Tibial artery (tissue), 4 donors: ENCODE measurements at places on chromosomes 6 and 20.
A peak's percentile ranks its signal among the peaks of the same experiment; 100 is the strongest.

DNA sequence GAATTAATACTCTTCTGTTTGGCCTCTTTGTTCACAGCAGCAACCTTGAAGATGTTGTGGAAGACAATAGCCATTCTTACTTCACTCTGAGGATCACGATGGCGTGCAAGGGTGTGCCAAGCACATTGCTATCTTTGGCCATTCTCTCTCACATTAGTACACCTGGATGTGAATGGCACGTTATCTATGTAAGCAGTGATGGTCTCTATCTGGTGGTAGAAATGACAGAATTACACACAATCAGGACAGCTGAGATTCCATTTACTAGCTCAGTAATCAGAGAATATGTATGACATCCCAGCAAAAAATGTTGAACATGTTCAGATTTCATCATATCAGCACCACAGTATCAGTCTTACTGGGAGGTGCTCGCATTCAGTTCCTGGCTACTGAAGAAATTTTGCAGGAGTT, 116.2 kb downstream of the LCA5 start:
- H3K36me3 ChIP-seq, result no peaks in the 10 kb centered on the region
- no peaks in the 10 kb centered on the region for H3K27me3 ChIP-seq
- no peaks in the 10 kb centered on the region for H3K4me1 ChIP-seq
- no peak overlapping the region for H3K27ac ChIP-seq
- DNase-seq, result no peak

- H3K27me3 ChIP-seq, result no peaks in the 10 kb centered on the region
- no peaks in the 10 kb centered on the region for H3K4me1 ChIP-seq
- H3K4me3 ChIP-seq, result no peak overlapping the region
- H3K27ac ChIP-seq, result no peak overlapping the region
Observed at GRCh38 chr6:124539096-124539495, 423.1 kb upstream of the RNF217 start.

DNA sequence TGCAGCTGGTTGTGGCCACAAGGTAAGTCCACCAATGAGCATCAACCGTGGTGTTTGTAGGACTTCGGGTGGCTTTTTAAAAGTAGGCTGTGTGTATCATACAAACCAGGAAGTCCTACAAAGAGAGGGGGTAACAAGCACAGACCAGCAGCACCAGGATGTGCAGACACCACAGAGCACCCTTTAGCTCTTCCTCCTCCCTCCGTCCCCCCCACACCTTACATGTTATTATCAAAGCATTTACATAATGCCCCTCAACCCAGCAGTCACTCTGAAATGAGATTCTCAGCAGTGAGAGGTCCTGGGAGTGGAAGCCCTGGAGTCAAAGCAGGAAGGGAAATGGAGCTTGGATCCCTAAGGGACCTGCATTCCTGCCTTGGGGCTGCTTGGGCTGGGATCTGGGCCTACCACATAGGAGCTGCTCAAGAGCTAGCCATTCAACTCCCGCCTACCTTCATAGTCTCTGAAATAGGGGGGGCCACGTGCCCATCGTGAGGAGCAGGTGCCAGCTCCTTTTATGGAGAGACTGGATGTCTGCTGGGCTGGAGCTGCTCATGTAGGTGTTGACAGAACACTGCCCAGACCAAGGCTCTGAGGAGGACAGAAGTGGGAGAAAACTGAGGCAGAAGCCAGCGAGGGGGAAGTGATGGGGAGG, 90.6 kb downstream of the PSMB1 start:
- no peak for DNase-seq
- H3K27me3 ChIP-seq, result no peaks in the 10 kb centered on the region
- H3K36me3 ChIP-seq, result no peaks in the 10 kb centered on the region
- no peaks in the 10 kb centered on the region for H3K4me1 ChIP-seq

DNA sequence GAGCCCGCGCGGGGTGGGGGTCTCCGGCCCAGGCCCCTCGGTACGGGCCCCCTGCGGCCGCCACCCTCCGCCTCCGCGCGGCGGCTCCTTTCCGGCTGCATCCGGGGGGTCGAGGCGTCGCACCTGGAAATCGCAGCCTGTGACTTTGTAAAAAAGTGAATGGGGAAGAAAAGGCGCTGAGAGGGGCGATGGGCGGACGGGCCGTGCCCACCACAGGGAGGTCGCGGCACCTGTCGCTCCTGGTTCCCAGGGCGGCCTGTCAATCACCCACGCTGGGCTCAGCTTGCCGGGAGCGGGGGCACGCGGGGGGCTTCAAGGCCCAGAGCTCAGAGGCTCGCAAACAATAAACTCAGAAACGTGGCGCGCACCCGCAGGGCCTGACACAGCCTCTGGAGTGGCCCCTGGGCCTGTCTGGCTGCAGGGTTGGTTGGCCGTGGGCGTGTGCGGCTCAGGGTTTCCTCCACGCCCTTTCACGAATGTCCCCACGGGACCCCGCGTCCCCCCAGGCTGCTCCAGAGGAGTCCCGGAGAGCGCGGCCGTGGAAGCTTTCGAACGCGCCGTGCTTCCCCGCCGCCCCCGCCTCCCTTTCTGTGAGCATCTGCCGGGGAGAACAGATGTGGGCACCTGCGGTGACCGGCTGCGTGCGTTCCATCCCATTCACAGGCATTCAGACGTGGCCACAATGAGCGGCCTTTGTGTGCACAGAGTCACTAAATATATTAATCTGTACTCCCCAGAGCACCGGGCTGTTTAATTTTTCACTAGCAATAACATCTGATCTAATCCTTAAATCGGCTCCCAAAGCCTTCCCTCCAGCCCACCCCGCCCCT, 6.1 kb upstream of the DLL1 start:
- H3K27ac ChIP-seq, result no peak overlapping the region
- H3K4me3 ChIP-seq, result no peak overlapping the region
- peak; percentile 56 for DNase-seq
- H3K27me3 ChIP-seq, result peaks cover 6% of the 10 kb centered on the region
- peaks cover 46% of the 10 kb centered on the region for H3K4me1 ChIP-seq
- no peaks in the 10 kb centered on the region for H3K36me3 ChIP-seq

DNA sequence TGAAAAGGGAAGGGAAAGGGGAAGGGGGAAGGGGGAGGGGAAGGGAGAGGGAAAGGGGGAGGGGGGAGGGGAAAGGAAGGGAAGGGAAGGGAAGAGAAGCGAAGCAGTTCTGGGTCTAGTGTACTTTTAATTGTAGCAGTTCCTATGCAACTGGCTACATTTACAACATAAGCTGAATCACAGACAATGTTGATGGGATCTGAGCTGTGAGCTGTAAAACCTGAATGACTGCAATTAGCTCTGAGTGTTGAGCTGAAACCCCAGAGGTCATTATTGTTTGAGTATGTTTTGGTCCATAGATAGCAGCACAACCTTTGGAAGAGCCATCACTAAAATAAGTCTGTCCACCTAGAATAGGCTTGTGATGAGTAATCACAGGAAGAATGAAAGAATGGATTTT, 7.2 kb upstream of the ABHD12 start:
- H3K27me3 ChIP-seq, result no peaks in the 10 kb centered on the region
- H3K36me3 ChIP-seq, result no peaks in the 10 kb centered on the region
- H3K4me3 ChIP-seq, result no peak overlapping the region
- H3K4me1 ChIP-seq, result peaks cover 4% of the 10 kb centered on the region

- DNase-seq, result no peak
- no peaks in the 10 kb centered on the region for H3K27me3 ChIP-seq
- no peak overlapping the region for H3K4me3 ChIP-seq
- H3K27ac ChIP-seq, result no peak overlapping the region
Observed at GRCh38 chr20:62732842-62733525, 24.3 kb downstream of the NTSR1 start.

DNA sequence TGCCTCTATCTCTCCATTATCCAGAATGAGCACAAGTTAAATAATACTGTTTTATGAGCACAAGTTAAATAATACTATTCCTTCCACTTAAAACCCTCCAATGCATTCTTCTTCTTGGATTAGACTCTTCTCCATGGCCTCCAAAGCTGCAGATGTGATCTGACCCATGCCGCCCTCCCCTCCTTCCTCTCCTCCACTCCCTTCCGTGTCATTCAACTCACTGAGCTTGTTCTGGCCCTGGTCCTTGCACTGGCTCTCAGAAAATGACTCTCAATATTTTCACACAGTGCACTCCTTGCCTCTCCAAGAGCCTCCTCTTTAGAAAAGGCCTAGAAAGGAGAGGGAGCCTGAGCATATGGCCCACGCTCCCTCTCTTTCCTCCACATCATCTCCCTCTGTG, 125.0 kb upstream of the CD93 start:
- no peak overlapping the region for H3K27ac ChIP-seq
- no peaks in the 10 kb centered on the region for H3K36me3 ChIP-seq
- no peaks in the 10 kb centered on the region for H3K27me3 ChIP-seq
- DNase-seq, result no peak
- peaks cover 3% of the 10 kb centered on the region for H3K4me1 ChIP-seq

DNA sequence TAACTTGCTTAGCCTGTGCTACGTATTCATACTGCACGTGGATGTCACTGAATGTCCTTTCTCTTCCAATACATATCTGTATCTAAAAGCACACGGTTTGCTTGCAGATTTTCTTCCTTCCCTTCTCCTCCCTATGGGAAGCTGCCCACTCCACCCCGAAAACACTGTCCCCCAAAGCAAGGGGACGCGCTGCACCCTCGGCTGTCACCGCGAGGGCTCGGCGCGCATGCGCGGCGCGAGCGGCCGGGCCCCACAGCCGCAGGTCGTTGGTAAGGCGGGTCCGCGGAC, 659 bp downstream of the TMX4 start:
- peak; percentile 37 for DNase-seq
- H3K36me3 ChIP-seq, result no peaks in the 10 kb centered on the region
- peak overlapping the region; percentile 80 for H3K4me3 ChIP-seq
- peaks cover 4% of the 10 kb centered on the region for H3K4me1 ChIP-seq
- H3K27ac ChIP-seq, result peak overlapping the region; percentile 97

- no peaks in the 10 kb centered on the region for H3K4me1 ChIP-seq
- H3K27me3 ChIP-seq, result no peaks in the 10 kb centered on the region
- DNase-seq, result no peak
- H3K27ac ChIP-seq, result no peak overlapping the region
Observed at GRCh38 chr6:105676857-105677256, 274.0 kb upstream of the PREP start.

DNA sequence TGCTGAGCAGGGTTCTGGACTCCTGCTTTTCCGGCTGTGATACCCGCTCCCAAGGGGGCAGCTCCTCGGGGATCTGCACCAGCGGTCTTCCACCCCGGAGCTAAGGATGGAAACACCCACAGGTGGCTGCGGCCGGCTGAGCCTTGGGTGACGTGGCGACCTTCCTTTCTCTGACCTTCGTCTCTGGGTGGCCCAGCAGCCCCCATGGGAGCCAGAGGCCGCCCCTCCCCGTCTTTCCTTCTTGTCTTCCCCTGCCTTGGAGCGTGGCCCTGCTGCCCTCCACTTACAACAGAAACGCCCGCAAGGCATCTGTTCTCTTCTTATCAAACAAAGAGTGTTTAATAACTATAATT, 405.7 kb downstream of the TAF4 start:
- peaks cover 23% of the 10 kb centered on the region for H3K27me3 ChIP-seq
- DNase-seq, result no peak
- H3K27ac ChIP-seq, result no peak overlapping the region
- H3K4me1 ChIP-seq, result no peaks in the 10 kb centered on the region

- H3K4me1 ChIP-seq, result no peaks in the 10 kb centered on the region
- no peaks in the 10 kb centered on the region for H3K36me3 ChIP-seq
- DNase-seq, result no peak
- no peak overlapping the region for H3K27ac ChIP-seq
- H3K4me3 ChIP-seq, result no peak overlapping the region
- no peaks in the 10 kb centered on the region for H3K27me3 ChIP-seq
Observed at GRCh38 chr20:53847139-53847836, 223.1 kb downstream of the BCAS1 start.

- no peak for DNase-seq
- H3K36me3 ChIP-seq, result no peaks in the 10 kb centered on the region
- H3K4me3 ChIP-seq, result no peak overlapping the region
- H3K27me3 ChIP-seq, result no peaks in the 10 kb centered on the region
- no peaks in the 10 kb centered on the region for H3K4me1 ChIP-seq
- H3K27ac ChIP-seq, result no peak overlapping the region
Observed at GRCh38 chr20:3085571-3086072, 1.1 kb upstream of the AVP start.

GRCh38 chr20:56706867-56707360, 77.8 kb downstream of the TFAP2C start:
- no peaks in the 10 kb centered on the region for H3K4me1 ChIP-seq
- H3K4me3 ChIP-seq, result no peak overlapping the region
- DNase-seq, result no peak
- no peak overlapping the region for H3K27ac ChIP-seq
- H3K36me3 ChIP-seq, result no peaks in the 10 kb centered on the region

- no peak overlapping the region for H3K4me3 ChIP-seq
- no peaks in the 10 kb centered on the region for H3K4me1 ChIP-seq
- no peak overlapping the region for H3K27ac ChIP-seq
Observed at GRCh38 chr6:122264557-122264956, 134.9 kb upstream of the HSF2 start.

GRCh38 chr6:162179196-162179951, 548.2 kb downstream of the PRKN start:
- no peak for DNase-seq
- no peaks in the 10 kb centered on the region for H3K36me3 ChIP-seq
- no peak overlapping the region for H3K4me3 ChIP-seq
- no peaks in the 10 kb centered on the region for H3K4me1 ChIP-seq
- no peak overlapping the region for H3K27ac ChIP-seq
- H3K27me3 ChIP-seq, result no peaks in the 10 kb centered on the region

DNA sequence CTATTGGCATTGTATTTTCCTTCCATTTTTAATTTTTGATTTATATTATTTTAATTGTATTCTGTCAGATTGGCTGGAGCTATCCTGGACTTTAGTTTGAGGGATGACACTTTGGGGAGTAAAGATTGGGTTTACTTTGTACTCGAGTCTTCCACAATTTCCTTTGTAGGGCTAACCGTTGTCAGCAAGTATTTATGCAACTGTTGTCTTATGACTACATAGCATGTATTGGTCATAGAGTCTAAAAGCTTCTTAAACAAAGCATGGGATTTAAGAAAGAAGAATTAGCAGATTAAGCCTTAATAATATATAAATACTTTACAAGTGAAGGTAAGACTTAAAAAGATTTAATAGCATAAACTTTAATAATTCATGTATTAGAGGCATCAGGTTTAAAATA, 19.6 kb downstream of the FARS2 start:
- H3K27me3 ChIP-seq, result no peaks in the 10 kb centered on the region
- no peak overlapping the region for H3K27ac ChIP-seq
- H3K36me3 ChIP-seq, result no peaks in the 10 kb centered on the region
- DNase-seq, result no peak
- H3K4me1 ChIP-seq, result no peaks in the 10 kb centered on the region
- H3K4me3 ChIP-seq, result no peak overlapping the region

DNA sequence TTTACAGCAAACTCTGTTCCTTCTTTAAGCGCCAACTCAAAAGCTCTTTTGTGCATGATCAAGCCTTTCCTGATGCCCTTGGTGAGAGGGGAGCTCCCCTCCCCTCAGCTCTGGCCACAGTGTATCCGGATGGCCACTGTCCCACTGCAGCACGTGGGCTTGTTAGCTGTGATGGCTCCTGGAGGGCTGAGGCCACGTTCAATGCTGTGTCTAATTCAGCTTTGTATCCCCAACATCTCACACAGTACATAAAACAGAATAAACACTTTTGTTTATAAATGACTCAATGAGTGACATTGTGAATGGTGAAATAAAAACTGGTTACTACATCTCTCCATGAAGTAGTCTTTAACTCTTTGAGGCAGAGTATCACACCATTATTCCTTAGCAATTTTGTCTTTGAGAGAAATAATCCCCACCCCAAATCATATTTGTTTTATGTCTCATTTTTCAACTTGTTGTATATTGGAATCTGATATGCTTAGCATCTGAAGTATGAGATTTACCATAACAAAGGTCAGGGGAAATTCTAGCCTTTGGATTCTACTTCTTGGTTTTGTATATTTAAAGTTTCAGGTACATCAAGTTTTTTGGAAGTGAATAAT, 44.5 kb downstream of the EDN1 start:
- H3K36me3 ChIP-seq, result no peaks in the 10 kb centered on the region
- no peaks in the 10 kb centered on the region for H3K27me3 ChIP-seq
- no peak overlapping the region for H3K4me3 ChIP-seq
- peaks cover 20% of the 10 kb centered on the region for H3K4me1 ChIP-seq
- no peak for DNase-seq
